ENCODE measurements at places on chromosomes 2 and 18.

DNA sequence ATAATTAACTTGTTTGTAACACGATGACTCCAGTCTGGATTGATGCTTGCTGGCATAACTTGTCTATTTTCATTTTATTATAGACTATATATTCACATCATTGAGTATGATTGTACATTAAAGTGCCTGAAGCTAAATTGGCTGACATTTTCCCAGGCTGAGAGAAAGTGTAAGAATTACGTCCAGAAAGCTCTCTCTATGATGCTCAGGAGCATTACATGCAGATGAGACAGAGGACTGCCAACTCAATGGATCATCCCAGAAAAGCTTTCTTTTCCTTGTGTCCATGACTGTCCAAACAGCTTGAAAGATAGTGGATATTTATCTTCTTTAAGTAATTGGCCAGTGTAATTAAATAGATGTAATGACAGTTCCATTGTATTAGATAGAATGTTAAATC is 1372.2 kb upstream of the TMEFF2 start:
- no peak for DNase-seq

GRCh38 chr2:204156456-204156855 is 219.9 kb downstream of the ICOS start:
- DNase-seq = no peak

DNA sequence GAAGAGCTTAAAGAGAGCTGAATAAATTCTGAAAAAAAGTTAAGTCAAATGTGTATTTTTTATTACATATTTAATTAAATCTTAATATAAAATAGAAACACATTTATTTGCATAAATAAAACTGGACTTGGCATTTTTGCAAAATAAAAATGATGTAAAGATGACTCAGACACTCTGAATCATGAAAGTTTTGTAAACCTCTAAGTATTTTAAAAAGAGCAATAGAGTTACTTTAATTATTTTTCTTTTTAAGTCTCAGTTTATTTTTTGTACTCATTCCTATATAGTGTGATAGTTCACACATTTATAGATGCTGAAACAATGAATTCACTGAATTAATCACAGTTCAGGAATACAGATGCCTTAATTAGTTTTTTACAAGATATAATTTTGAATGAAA is 109.9 kb upstream of the DTNA start:
- no peak for DNase-seq

DNA sequence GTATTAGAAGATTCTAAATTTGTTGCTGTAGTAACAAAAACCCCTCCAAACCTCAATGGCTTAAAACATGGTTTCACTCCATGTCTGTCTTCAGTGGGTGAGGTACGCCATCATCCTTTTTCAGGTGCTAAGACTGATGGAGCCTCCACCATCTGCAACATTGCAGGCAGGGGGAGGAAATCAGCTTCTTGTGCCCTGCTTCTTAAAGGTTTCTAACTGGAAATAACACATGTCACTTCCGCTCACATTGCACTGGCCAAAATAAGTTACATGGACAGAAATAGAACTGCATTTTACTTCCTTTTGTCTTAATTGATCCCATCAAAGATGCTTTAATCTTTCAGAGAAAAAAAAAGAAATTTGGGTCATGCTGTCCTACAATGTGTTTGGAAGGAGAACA is 94.1 kb downstream of the GALNT3 start:
- no peak for DNase-seq

- no peak for DNase-seq
These were observed 249.4 kb downstream of the EXOC6B start for GRCh38 chr2:72576459-72576858.

DNA sequence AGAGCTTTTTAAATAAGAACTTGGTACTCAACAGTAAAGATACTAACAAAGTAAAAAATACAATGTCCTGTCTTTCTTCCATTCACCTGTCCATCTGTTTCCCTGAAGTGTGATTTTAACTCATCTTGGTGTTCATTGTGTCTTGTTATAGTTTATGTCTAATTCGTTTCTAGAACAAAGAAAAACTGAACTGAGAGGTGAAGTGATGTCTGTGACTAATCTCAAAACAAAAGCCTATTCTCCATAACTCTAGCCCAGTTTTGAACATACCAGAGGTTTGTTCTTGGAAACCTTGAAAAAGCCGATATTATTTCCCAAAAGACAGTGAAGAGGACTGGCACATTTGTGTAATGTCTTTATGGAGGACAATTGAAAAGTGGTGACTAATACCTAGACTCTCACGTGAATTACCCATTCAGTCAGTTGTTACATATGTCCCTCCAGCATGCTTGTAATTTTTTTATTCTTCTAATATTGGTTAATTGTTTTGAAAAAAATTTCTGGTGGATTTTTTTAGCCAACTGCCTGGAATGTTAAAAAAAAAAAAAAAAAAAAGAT is 725.8 kb downstream of the SATB2 start:
- no peak for DNase-seq
